T-helper 22 cell (primary cell): ENCODE measurements at places on chromosomes 12 and 14.

DNA sequence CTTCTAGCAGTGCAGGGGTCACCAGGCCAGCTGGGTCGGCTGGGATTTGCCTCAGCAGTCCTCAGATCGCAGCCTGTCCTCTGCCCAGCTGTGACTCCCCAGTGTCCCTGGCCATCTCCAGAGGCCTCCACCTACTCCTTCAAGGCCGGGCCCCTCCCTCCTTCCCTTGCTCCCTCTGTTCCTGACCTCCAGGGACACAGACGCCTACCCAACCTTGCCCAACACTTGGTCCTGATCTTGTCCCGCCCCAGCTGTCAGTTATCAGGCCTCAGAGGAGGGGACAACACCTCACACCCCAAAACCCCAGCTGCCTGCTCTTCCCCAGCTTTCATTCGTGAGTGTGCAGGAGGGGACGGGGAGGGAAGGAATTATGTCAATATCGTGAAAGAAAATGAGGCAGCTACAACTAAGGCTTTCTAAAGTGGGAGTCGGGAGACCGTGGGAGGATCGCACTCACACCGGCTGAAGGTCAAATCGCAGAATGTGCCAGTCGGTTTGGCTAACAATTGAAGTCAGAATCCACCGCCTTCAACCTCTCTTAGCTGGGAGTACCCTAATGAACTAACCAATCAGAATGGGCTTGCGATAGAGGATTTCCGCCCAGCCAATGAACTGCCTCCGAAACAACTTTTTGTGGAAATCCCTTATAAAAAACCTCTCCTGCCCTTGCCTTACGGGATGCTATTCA lies 9.4 kb upstream of the PLBD2 start:
- DNase-seq = no peak

DNA sequence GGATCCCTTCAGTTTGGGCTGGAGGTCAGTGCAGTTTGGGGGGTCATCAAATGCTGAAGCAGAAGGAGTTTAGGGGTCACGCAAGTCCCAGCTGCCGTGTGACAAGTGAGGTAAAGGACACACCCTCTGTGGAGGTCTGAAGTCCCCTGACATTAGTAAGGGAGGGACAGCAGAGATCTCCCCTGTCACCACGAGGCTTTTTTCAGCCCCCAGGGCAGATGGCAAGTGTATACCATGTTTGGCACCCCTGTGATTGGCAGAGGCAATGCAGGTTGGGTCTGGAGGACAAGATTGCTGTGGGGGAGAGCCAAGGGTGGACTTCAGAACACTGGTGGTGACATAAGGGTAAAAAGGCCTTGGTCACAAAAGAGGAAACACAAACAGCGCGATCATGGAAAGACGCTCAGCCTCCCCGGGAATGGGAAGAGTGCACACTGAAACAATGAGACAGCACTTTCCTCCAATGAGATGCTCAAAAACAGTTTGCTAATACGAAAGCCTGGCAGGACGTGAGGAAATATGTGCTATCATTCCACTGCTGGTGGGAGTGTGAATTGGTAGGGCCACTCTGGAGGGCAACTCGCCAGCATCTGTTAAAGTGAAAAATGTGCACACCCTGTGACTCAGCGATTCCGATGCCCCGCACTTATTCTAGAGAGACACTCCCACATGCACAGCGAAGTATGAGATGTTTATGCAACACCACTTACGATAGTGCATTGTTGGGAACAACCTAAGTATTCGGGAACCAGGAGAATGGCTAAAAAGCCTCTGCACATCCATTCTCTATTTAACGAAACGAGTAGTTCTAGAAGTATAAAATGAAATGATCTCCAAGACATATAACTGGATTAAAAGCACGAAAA lies 14.4 kb upstream of the CD27 start:
- DNase-seq = no peak

- DNase-seq = no peak
Observed at GRCh38 chr14:103196716-103197115, 73.5 kb downstream of the TNFAIP2 start.

DNA sequence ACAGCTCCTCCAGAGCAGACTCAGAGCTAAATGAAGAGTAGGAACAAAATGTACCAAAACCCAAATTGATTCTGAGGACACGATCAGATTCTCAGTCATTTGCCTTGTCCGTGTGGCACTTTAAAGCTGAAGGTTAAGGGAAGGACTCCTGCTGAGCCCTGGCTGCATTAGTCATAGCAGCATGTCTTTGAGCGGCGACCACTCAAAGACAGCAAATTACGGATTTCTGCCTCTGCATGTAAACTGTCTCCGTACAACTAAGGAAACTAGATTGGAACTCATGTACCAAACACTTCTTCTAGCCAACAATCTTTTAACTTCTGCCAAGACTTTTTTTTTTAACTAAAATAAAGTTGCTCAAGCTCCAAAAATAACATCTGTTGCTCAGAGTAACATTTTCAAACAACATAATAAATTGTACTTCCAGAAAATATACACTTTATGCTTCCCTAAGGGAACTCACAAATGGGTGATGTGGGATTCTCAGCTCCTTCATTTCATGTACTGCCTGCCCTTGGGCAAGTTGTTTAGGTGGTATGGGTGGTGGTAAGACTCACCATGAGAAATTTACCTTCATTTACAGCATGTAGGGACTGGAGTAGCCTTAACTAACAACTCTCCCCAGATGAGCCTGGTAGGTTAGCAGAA lies 56.1 kb downstream of the RERG start:
- DNase-seq = no peak

GRCh38 chr12:124321040-124321481 lies 26.2 kb downstream of the RFLNA start:
- no peak for DNase-seq

DNA sequence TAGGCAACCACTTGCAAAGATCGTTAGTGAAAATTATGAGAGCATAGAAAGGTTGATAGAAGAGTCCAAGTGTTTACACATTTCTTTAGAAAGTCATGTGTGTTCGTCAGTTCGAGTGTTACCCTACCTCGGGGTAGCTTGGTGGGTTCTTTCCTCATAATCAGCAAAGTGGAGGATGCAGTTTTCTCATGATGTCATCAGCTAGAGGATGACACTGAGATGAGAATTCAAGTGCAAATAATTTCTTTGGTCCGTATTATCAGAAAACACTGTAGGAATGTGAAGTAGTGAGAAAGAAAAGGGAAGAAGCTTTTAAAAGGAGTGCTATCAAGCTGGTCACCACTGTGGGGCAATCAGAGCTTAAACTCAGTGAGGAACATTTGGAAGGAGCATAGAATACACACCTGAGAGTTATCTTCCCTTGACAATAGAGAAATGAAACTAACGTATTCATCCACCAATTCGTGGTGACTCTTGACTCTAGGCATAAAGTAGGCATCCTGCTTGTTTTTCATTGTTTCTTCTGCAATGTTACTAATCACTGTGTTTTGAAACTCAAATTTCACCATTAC lies 1340.9 kb upstream of the TMEM132C start:
- no peak for DNase-seq

DNA sequence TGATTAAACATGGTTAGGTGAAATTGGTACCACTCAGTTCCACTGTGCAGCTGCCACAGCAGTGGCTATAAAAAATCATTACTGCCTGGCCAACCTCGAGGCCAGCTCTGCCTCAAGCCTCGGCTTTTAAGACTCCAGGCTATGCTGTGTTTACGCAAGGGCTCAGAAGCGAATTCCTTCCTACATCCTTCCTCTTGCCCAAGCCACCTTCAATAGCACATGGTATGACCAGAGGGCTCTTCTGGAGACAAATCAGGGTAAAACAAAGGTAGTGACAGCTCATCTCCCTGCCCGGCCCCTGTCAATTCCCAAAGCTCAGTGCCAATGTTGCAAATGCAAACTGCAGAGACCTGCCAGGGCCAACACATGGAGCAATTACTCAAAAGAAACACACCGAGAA lies 31.9 kb downstream of the NUAK1 start:
- no peak for DNase-seq

DNA sequence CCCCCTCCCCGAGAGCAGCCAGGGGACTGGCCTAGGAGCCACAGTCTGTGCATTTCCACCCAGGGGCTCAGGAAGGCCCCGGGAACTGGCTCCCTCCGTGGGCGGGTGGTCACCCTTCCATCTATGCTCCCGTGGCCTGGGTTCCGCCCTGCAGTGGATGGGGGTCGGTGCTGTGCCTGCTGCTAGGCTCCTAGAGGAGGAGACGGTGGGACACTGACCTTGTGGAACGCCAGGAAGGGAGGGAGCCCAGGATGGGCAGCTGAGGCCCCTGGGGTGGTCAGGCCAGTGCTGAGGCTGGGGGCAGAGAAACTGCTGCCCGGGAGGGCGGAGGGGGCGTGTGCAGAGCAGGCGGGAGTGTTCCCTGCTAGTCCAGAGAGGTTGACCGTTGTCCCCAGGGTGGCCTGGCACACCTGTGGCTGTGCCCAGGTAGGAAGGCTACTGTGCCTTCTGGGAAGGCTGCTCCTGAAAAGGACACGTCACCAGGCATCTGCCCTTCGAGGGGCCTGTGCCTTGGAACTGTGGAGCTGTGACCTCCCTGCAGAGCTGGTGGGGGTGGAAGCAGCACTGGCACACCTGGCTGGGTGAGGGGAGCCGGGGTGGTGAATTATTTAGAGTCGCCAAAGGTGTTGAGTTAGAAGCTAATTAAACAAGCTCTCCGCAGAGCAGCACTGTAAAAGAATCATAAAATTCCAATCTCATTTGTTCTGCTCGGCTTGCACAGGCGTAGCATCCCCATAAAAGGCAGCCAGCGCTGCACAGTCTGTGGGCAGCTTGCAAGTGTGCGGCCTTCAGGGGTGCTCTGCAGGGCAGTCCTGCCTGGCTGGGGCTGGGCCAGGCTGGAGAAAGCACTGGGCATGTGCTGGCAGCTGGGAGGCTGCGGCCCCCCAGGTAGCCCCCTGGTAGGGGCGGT lies 145.1 kb downstream of the KIF26A start:
- no peak for DNase-seq

DNA sequence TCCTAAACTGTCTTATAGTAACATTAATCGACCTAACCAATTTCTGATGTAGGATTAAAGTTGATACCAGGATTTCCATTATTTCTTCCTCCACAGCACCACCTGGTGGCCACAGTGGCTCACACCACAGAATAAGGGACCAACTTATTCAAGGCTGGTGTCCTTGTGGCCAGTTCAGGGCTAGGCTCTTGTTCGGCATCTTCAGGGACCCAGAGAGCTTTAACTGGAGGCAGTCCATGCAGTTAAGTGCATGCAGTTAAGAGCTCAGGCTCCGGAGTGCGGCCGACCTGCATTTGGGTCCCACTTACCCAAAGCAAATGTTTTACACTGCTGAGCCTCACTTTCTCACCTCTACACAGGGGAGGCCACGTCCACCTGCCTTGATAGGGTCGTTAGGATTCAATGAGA lies 42.0 kb upstream of the GPR68 start:
- DNase-seq = peak; percentile 44

DNA sequence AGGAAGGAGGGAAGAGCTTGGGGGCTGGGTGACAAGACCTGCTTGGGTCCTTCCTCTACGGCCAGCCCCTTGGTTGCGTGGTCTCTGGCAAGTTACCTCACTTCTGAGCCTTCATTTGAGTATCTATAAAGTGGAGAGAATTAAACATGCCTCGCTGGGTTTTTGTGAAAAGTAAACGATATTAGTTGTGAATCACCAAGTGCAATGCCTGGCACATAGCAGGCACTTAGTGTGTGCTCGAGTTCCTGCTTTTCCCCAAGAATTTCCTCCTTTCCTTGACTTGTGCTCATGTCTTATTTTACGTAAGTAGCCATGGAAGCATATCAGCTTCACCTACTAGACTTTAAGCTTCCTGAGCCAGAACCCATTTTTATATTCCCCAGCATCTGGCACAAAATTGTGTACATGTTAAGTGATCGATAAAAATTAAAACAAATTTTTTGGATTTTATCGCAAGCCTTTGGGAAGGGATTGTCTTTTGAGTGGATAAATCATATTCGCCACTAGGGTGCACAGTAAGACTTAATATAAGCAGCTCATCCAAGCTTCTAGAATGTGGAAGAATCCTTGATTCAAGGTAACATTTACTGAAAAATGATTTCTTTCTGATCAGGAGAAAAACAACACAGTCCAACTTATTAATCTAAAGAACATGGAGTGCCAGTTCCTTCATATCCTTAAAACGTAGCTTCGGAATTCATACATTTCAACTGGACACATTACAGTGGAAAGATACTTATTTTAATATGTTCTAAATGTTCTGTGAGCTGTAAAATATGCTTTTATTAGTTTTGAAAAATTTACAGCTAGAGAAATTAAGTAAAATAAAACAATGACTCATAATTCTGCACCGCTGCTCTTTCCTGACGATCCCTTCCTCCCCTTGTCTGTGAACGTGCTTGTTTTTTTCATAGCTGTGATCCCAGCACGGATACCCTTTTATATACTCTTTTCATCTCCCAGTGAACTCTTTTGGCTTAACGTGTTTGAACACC lies 62.0 kb downstream of the SLC25A47 start:
- DNase-seq = no peak

GRCh38 chr12:127675936-127676335 lies 591.0 kb upstream of the TMEM132C start:
- DNase-seq = no peak

DNA sequence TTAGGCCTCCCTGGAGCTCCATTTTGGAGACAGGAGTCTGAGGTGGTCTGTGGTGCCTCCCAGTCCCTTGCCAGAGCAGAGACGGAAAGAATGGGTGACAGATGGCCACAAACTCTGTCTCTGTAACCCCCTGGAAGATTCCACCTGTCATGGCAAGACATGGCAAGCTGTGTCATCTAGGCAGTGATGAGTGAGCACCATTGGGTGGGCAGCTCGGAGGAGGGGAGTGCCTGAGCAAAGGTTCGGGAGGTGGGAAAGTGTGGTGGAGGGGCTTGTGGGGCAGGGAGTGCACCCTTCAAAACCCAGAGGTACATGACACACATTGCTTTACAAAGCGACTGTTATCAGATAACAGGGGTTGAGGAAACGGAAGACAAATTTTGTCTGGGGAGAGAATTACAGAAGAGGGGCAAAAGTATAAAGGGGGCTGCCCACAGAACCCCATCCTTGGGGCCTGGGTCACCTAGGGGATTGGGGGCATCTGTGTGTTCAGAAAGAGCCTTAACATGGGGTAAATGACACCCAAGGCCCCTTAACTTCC lies 3.5 kb downstream of the RIN3 start:
- DNase-seq = no peak

GRCh38 chr12:70383484-70383883 lies 17.4 kb downstream of the KCNMB4 start:
- DNase-seq = no peak

GRCh38 chr14:23376482-23377197 lies at the start of gene CMTM5:
TSS of gene CMTM5 (plus strand) at chr14:23377046. CDS start at chr14:23377252, 206 bp downstream.
- no peak for DNase-seq
